SK-MEL-5 (cell line): ENCODE measurements at places on chromosomes 6 and 20. TPM values are rescaled to one million over a fixed set of nuclear protein-coding genes. Genes with fewer than 3 reads are reported as not detected.

DNA sequence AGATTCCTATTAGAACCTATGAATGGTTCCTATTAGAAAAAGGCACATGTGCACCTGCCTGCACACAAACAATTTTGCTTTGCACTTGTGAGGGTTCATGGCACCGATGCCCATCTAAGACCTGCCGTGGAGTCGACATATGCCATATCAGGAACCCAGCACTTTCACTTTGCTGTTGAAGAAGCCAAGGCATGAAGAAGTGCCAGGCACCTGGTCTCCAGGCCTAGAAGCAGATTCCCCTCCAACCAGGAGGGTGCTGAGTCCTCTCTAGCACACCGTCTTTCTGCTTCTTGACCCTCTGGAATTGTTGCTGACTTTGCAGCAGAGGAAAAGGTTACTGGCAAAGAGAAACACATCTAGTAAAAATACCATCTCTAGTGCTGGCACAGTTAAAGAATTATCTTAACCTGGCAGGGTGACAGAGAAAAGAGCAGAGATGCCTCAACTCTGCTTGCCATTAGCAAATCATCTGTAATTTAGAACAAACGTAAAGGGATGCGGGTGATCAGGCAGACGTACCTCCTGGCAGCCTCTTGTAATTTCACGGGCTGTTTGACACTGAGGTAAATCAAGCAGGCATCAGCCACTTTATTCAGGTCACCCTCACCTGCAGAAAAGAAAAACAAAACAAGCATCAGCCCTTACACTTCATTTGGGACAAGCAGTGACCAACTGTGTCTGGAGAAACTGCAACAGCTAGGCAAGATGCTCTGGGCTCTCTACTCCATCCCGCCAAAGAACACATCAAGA is 37.2 kb downstream of the TTI1 start:
- no peak for DNase-seq

GRCh38 chr6:85464260-85464644 is 14.4 kb downstream of the NT5E start:
- peak; percentile 31 for DNase-seq

XKR7 gene
- 0.03 and 0.11 TPM in 2 replicates for total RNA-seq

NKX2-2 gene
- 0.13 TPM in 1 of 2 replicates, not detected in the other for total RNA-seq

MICB gene
- 4.9 and 7.0 TPM in 2 replicates for total RNA-seq

DNA sequence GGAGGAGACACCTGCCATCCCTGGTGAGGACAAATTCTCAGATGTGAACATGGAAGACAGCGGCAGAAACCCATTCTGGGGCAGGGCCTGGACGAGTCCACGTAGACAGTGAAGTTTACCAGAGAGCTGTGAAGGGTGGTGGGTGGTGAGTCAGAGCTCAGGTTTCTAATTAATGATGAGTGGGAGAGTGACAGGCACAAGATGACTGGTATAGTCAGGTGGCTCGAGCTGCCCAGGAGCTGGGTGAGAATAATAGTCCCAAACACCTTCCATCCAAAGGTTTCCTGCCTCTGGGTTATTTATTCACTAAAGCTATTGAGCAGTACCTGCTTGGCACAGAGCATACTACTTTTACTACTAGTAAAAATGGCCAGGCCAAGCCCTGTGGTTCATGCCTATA is 6.0 kb downstream of the TLDC2 start:
- no peak for DNase-seq

GRCh38 chr6:33750244-33750991 is 3.7 kb upstream of the IP6K3 start:
- DNase-seq: no peak

TMEM151B gene
- 0.05 and 0.16 TPM in 2 replicates for total RNA-seq

- DNase-seq: no peak
These were observed 36.9 kb downstream of the CDK19 start for GRCh38 chr6:110778333-110778732.

GRCh38 chr20:35179292-35180212 is 7.7 kb downstream of the PROCR start:
- no peak for DNase-seq

AKAP12 gene
- 24.6 and 26.3 TPM in 2 replicates for total RNA-seq
